ENCODE measurements at places on chromosomes 2 and 18. TPM values are rescaled to one million over a fixed set of nuclear protein-coding genes. Genes with fewer than 3 reads are reported as not detected.

- no peak overlapping the region for H3K27ac ChIP-seq
- no peaks in the 10 kb centered on the region for H3K27me3 ChIP-seq
- no peak overlapping the region for H3K4me3 ChIP-seq
- H3K36me3 ChIP-seq, result no peaks in the 10 kb centered on the region
- H3K4me1 ChIP-seq, result no peaks in the 10 kb centered on the region
These were observed 151.8 kb upstream of the MYT1L start for GRCh38 chr2:2482851-2483250.

GRCh38 chr2:196172951-196173350, 1.6 kb upstream of the STK17B start:
- H3K36me3 ChIP-seq, result no peaks in the 10 kb centered on the region
- no peaks in the 10 kb centered on the region for H3K27me3 ChIP-seq
- DNase-seq, result no peak
- H3K4me1 ChIP-seq, result peaks cover 28% of the 10 kb centered on the region
- no peak overlapping the region for H3K4me3 ChIP-seq

DNA sequence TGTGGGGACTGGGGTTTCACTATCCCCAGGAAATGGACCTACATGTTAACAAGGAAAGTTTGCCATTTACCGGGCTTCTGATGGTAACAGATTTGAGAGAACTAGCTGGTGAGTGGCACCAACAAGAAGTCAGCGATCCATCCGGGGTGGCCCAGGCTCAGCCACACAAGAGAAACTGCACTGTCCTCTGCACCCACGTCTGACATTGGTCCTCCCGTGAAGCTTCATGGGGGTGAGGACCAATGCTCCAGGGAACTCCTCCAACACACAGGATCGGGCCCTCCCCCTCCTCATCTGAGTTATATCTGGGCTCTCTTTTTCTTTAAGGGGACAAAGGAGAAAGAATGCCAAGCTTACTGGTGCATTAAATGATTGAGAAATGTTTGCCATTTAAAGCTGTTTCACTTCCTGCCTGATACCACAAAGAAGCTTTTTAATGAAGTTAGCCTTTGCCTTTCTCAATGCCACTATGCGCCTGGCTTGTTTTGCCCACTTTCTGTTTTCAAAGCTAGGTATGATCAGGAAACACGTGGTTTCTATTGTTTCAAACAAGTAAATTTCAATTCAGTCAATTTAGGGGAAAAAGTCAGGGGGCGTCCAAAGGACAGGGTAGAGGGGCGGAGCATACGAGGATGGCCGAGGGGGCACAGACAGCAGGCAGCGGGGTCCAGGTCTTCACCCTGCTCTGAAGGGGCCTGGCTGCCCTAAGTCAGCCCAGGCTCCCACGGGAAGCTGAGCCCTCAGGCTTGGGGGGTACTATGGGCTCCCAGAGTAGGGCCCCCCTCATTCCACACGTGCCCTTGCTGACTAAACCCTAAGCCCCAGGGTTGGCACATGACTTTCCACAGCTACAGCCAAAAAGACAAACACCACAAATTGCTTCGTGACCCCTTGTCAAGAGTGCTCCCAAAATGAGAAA, 204.0 kb upstream of the ID2 start:
- H3K4me1 ChIP-seq, result peaks cover 4% of the 10 kb centered on the region
- no peaks in the 10 kb centered on the region for H3K36me3 ChIP-seq
- H3K27ac ChIP-seq, result no peak overlapping the region

DNA sequence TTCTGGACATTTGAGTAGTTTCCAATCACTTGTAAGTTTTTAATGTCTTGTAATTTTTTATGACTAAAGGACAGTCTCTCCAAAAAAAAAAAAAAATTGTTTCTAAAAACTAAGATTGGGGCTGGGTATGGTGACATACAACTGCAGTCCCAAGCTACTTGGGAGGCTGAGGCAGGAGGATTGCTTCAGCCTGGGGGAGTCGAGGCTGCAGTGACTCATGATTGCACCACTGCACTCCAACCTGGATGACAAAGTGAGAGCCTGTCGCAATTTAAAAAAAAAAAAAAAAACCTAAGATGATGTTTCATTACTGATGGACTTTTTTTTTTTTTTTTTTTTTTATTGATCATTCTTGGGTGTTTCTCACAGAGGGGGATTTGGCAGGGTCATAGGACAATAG, 34.4 kb upstream of the PKDCC start:
- H3K4me1 ChIP-seq, result no peaks in the 10 kb centered on the region
- no peaks in the 10 kb centered on the region for H3K27me3 ChIP-seq
- no peaks in the 10 kb centered on the region for H3K36me3 ChIP-seq
- DNase-seq, result no peak
- no peak overlapping the region for H3K4me3 ChIP-seq

DNA sequence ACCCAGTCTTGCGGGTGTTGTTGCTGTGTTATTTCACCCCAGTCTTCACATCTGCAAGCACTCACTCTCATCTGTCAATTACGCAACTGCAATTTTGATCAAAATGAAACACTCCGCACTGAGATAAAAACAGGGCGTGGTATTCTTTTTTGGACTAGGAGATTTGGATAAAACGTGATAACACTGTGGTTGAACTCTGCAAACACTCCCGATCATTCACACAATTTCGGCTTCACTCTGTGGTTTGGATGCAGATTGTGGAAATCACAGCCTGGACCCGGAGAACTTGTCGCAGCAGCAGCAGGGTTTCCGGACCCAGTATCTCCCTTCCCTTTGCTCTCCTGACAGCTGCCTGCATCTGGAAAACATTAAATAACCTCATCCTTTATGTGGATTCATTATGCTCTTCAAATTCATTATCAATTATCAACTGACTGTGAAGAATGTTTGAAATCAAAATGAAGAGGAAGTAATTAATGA, 49.4 kb upstream of the APCDD1 start:
- H3K27me3 ChIP-seq, result no peaks in the 10 kb centered on the region
- no peak overlapping the region for H3K4me3 ChIP-seq
- DNase-seq, result no peak
- H3K4me1 ChIP-seq, result peaks cover 10% of the 10 kb centered on the region
- no peak overlapping the region for H3K27ac ChIP-seq

- no peak overlapping the region for H3K4me3 ChIP-seq
- DNase-seq, result no peak
- no peaks in the 10 kb centered on the region for H3K36me3 ChIP-seq
- peaks cover 21% of the 10 kb centered on the region for H3K4me1 ChIP-seq
These were observed 58.2 kb downstream of the PLEKHM3 start for GRCh38 chr2:207967121-207967520.

GRCh38 chr2:122634256-122634655, 878.8 kb downstream of the TSN start:
- H3K36me3 ChIP-seq, result no peaks in the 10 kb centered on the region
- DNase-seq, result no peak
- H3K27me3 ChIP-seq, result no peaks in the 10 kb centered on the region
- H3K4me1 ChIP-seq, result peaks cover 4% of the 10 kb centered on the region

- no peak for DNase-seq
These were observed 80.0 kb downstream of the SESTD1 start for GRCh38 chr2:179184610-179185009.

DNA sequence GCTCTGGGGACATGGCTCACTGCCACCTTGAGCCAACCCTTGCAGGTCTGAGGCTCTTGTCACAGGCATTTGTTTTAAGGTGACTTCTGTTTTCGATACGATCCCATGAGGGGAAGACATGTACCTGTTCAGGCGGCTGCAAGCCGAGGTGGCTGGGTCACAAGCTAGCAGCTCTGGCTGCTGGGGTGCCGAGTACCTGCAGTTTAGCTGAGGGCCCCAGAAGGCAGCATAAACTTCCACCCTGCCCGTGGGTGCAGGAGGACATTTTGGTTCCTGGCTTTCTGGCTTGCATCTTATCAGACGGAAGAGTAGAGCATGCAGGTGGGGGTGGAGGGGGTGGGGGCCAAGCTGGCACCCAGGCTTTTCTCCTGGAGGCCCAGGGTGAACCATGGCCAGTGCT, 28.4 kb downstream of the COA5 start:
- H3K27me3 ChIP-seq, result no peaks in the 10 kb centered on the region
- DNase-seq, result no peak
- H3K36me3 ChIP-seq, result peaks cover 8% of the 10 kb centered on the region
- H3K27ac ChIP-seq, result no peak overlapping the region
- H3K4me3 ChIP-seq, result no peak overlapping the region

Gene RGPD3
- 0.46 TPM for total RNA-seq

Gene KCNJ3
- total RNA-seq, result 5.6 TPM

- DNase-seq, result no peak
- H3K36me3 ChIP-seq, result no peaks in the 10 kb centered on the region
- H3K27me3 ChIP-seq, result no peaks in the 10 kb centered on the region
- no peaks in the 10 kb centered on the region for H3K4me1 ChIP-seq
These were observed 864.2 kb upstream of the LRATD1 start for GRCh38 chr2:13768274-13768673.

GRCh38 chr2:2056531-2056930, 274.5 kb downstream of the MYT1L start:
- H3K27me3 ChIP-seq, result no peaks in the 10 kb centered on the region
- H3K27ac ChIP-seq, result no peak overlapping the region
- DNase-seq, result no peak
- H3K4me1 ChIP-seq, result no peaks in the 10 kb centered on the region
